ENCODE measurements at places on chromosomes 5 and 9. TPM values are rescaled to one million over a fixed set of nuclear protein-coding genes. Genes with fewer than 3 reads are reported as not detected.

GRCh38 chr9:3088219-3088618, 244.3 kb upstream of the PUM3 start:
- no peaks in the 10 kb centered on the region for H3K27me3 ChIP-seq
- H3K4me3 ChIP-seq: no peak overlapping the region
- H3K27ac ChIP-seq: no peak overlapping the region
- DNase-seq: no peak
- no peaks in the 10 kb centered on the region for H3K4me1 ChIP-seq

Gene GCNT1
- 4.6 TPM for polyA plus RNA-seq

Gene BTNL8
- 1.1 TPM for polyA plus RNA-seq

- H3K27ac ChIP-seq: no peak overlapping the region
- peaks cover 11% of the 10 kb centered on the region for H3K4me1 ChIP-seq
- no peaks in the 10 kb centered on the region for H3K36me3 ChIP-seq
- DNase-seq: peak; percentile 59
Measured at GRCh38 chr5:179166886-179167841, 107.0 kb downstream of the ZNF354C start.

DNA sequence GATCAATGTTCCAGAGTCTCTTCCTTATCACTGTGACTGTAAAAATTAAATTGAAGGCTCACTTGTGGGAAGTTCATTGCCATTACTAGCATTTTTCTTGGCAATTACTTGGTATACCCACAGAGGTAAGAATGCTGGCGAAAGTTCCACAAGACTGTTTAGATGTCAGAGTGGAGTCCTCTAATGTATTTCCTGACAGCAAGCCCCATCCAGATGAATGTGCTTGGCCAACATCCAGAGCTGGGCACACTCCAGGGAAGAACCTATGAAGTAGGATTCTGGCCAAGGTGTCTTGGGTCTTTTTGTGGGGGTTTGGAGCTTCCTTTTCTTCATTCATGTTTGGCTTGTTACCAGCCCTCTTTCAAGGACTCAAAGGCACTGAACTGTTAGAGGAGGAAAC, 473.6 kb downstream of the DMAC1 start:
- H3K4me1 ChIP-seq: no peaks in the 10 kb centered on the region
- no peaks in the 10 kb centered on the region for H3K36me3 ChIP-seq
- no peak overlapping the region for H3K27ac ChIP-seq
